ENCODE measurements at places on chromosomes 11 and 22. TPM values are rescaled to one million over a fixed set of nuclear protein-coding genes. Genes with fewer than 3 reads are reported as not detected.

Gene PNPLA5
- not detected for total RNA-seq

Gene SORL1
- total RNA-seq, result 660 TPM

Gene TMEM191B
- 3.8 TPM for total RNA-seq

Gene TRIM49
- not detected for total RNA-seq

Gene KRTAP5-8
- total RNA-seq, result not detected

Gene ARFIP2
- total RNA-seq, result 56.9 TPM

Gene TRIM48
- not detected for total RNA-seq

Gene KRTAP5-9
- not detected for total RNA-seq

Gene KRTAP5-11
- total RNA-seq, result not detected

Gene P2RX3
- total RNA-seq, result not detected

Gene POTEH
- not detected for total RNA-seq

Gene OR8G5
- not detected for total RNA-seq

Gene CACNA1I
- 57.8 TPM for total RNA-seq

Gene BTBD18
- not detected for total RNA-seq

Gene GPR83
- 0.09 TPM for total RNA-seq

Gene PRG2
- total RNA-seq, result not detected

Gene LRRC4C
- not detected for total RNA-seq

Gene MFRP
- not detected for total RNA-seq

Gene APOBEC3G
- 44.5 TPM for total RNA-seq

Gene ZNF74
- total RNA-seq, result 17.4 TPM

Gene PHRF1
- 49.2 TPM for total RNA-seq

Gene GRM5
- not detected for total RNA-seq

Gene DGCR2
- 61.3 TPM for total RNA-seq

Gene MMP3
- not detected for total RNA-seq

Gene DCDC1
- total RNA-seq, result 0.29 TPM

Gene IFITM10
- 1.8 TPM for total RNA-seq

Gene CNTN5
- not detected for total RNA-seq

Gene LDHAL6A
- total RNA-seq, result 0.20 TPM

Gene BRD1
- total RNA-seq, result 84.0 TPM

Gene APOBEC3H
- 8.5 TPM for total RNA-seq

Gene RIMBP3C
- 4.9 TPM for total RNA-seq

Gene CLDN5
- not detected for total RNA-seq

Gene EMID1
- not detected for total RNA-seq

Gene MMP13
- not detected for total RNA-seq

Gene TCN1
- 0.42 TPM for total RNA-seq

Gene TRPM5
- total RNA-seq, result 0.23 TPM

Gene ZNF280B
- total RNA-seq, result 2.2 TPM

Gene RIC8A
- 96.7 TPM for total RNA-seq

Gene DDTL
- total RNA-seq, result 5.3 TPM
